ENCODE measurements at places on chromosomes 1 and 21.

- DNase-seq: no peak
Measured at GRCh38 chr21:34730756-34731445, 62.1 kb downstream of the CLIC6 start.

DNA sequence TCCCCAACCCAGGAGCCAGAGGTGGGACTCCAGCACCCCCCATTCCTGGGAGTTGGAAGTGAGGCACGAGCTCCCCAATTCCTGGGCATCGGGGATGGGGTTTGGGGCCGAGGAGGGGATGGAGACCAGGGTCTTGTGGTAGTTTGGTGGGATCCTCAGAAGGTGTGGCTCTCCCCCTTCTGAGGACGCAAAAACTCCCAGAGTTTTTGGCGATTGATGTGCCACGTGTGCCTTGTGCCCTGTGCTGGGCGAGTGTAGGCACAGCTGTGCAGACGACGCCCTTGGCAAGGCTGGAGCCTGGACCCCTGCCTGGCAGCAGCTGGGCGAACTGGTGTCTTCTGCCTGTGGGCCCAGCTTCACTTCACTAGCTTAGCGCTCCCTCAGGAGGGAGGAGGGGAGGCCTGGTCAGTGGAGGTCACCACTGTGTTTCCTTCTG lies 2.6 kb downstream of the GUK1 start:
- no peak for DNase-seq

- DNase-seq: peak; percentile 60
Measured at GRCh38 chr1:156664046-156664766, 13.0 kb downstream of the NES start.

- no peak for DNase-seq
Measured at GRCh38 chr1:41559331-41559730, 74.8 kb upstream of the EDN2 start.

DNA sequence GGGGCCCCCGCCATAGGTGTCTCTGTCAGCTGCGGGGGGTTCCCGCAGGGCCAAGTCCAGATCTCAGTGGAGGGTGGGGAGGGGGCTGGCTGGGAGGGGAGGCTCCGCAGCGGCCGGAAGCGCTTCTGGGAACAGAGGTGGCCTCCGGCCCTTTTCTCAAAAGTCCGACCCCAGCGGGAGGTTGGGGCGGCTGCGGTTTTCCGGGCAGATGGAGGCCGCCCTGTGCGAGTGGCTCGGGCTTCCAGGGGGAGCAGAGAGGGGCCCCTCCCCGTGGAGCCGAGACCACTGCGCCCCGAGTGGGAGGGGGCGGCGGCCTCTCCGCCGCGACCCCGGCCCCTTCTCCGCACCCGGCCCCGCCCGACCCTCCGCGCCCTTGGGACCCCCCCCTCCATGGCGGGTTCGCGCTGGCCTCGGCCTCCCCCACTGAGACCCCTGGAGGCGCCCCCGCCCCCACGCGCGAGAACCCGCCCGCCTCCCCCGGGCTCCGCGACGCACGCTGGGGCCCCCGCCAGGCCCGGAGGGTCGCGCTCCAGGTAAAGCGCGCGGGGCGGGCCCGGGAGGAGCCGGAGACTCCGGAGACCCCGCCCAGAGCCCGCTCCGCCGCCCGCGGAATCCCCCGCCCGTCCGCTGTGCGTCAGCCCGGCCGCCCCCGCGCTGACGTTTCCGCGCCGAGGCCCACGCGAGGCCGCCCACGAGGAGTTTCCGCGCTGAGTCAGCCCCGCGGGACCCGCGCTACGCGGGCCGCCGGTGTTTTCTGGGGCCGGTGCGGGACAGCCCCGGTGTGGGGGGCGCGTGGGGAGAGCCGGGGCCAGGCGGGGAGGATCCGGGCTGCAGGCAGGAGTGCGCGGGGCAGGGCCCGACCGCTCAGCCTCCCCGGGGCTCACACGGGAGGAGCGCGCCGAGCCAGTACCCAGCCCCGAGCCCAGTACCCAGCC lies 5.2 kb downstream of the TNFRSF18 start:
- DNase-seq: peak; percentile 40

- DNase-seq: no peak
Measured at GRCh38 chr1:222627232-222627631, 9.3 kb downstream of the MIA3 start.

- DNase-seq: peak; percentile 44
Measured at GRCh38 chr1:220810179-220810653, 23.5 kb downstream of the MTARC1 start.

GRCh38 chr1:1591452-1591851 lies 8.5 kb downstream of the FNDC10 start:
- no peak for DNase-seq

DNA sequence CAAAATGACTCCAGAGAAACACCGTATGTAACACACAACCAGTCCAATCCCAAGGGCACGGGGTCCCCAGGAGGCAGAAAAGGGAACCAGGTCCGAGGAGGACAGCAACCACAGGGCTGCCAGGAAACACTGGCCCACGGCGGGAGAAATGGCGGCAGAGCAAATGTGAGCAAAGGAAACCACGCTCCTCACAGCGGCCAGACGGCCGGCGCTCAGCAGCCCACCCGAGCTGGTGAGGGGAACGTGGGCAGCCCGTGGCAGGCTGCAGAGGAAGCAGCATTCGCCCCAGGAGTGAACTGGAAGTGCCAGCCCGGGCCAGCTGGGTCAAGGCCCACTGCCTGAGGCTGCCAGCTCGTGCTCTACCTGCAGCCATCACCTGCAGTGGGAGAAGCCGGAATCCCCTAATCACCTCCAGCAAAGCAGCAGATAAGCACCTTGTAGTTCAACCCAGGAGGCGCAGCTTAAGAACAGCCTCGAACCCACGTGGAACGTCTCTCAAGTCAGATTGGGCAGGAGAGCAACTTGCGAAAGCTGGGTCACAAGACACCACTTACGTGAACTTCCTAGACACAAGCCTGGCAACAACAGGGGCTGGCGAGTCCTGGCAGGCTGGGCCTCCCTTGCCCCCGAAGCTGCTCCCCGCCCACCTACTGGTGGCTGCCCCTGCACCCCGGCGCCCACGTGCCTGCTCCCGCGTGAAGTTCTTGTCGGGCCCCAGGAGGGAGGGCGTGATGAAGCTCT lies 6.7 kb downstream of the SLC19A1 start:
- DNase-seq: no peak

DNA sequence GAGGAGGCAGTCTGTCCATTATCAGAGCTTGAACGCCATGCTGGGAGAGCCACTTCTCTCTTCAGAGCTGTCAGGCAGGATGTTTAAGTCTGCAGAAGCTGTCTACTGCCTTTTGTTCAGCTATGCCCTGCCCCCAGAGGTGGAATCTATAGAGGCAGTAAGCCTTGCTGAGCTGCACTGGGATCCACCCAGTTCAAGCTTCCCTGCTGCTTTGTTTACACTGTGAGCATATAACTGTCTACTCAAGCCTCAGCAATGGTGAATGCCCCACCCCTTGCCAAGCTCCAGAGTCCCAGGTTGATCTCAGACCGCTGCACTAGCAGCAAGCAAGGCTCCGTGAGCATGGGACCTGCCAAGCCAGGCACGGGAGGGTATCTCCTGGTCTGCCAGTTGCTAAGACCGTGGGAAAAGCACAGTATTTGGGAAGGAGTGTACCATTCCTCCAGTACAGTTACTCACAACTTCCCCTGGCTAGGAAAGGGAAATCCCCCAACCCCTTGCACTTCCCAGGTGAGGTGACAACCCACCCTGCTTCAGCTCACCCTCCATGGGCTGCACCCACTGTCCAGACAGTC lies 32.5 kb downstream of the RGS13 start:
- no peak for DNase-seq

GRCh38 chr1:33925586-33925985 lies 61.7 kb downstream of the HMGB4 start:
- no peak for DNase-seq

GRCh38 chr1:42424201-42424600 lies 31.6 kb downstream of the ZMYND12 start:
- no peak for DNase-seq

- DNase-seq: no peak
Measured at GRCh38 chr1:231185391-231185790, 23.5 kb downstream of the TRIM67 start.

DNA sequence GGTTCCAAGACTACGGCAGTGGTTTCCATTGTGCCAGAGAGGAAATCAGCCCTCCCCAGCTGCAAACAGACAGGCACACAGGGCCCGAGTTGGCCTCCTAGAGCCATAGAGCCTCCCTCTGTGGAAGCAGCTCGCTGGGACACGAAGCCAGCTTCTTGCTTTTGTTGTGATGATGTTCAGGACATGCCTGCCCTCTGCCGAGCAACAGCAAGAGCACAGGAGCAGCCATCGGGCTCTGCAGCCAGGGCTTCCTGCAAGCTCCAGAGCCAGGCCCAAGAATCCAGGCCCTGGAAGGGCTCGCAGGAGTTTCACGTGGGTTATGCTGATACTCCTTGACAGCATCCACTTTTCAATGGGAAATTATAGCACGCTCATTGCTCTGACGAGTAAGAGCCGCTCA lies 18.5 kb downstream of the NPHP4 start:
- DNase-seq: no peak

GRCh38 chr1:18440385-18441226 lies 40.1 kb upstream of the KLHDC7A start:
- no peak for DNase-seq

DNA sequence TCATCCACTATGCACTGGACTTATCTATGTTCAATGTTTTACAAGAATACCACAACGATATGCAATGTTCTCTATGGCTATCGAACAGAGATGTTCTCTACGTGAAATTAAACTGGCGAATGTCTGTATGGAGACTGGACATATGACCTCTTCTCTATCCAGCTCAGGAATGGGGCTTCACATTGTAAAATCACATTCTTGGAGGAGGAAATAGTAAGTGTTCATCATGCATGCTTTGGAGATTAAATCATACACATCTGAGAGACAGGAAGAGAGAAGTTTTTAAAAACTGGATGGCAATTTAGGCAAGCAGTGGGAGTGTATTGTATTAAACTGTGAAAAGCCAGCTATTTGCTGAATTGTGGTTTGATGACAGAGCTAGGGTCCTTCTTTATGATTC lies 47.9 kb upstream of the RGL1 start:
- no peak for DNase-seq

- DNase-seq: no peak
Measured at GRCh38 chr1:8219530-8219929, 98.4 kb upstream of the SLC45A1 start.

DNA sequence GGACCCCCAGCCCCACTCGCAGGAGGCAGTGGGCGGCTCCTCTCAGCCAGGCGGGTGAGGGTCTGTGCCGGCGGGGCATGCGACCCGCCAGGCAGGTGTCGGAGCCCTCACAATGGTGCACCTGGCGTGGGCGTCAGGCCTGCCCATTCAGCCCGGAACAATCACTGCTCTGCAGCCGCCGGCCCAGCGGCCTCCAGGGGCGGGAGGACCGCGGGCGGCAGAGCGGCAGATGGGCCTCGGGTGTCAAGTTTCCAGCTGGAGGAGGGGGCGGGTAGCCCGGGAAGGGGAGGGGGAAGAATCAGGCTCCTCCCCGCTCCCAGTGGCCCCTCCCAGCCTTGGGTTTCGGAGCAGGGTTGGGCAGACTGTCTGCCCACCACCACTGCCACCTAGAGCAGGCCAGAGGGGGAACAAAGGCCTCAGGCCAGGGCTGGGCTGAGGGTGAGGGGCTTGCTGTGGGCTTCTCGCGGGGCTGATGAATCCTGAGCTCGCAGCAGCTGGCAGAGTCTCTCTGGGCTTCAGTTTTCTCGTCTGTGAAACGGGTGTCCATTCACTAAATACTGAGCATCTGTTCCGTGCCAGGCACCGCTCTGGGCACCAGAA lies 39.5 kb upstream of the CASZ1 start:
- DNase-seq: peak; percentile 89

- peak; percentile 32 for DNase-seq
Measured at GRCh38 chr1:157403203-157403602, 149.1 kb downstream of the FCRL5 start.

DNA sequence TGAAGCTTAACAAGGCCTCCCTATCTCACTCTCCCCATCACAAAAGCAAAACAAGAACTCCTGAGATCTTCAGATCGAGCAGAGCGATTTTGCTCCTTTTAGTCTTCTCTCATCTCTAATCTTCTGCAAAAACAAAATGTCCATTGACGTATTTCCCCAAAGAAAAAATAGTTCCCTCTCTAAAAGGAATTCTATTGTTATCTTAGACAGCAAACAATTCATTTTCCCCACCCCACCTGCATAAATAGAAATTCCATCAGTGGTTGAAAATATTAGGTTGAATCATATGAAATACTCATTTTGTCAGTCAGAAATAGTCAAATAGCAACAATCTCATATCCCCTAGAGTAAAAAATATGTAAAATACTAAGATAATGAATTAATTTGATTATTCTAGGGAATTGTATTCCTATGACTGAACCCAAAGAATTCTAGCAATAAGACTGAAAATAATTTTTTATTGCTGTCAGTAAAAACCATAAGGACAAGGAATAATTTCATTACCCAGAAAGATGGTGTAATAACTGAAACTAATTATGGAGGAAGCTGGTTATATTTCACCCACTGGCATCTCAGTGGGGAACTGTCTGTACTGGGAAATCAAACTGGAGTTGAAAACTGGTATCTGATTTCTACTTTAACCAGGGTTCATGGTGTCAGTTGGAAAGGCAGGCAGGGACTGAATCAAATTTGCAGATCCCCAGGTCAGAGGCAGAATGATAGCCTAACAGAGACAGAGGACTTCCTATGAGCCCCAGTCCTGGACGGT lies 51.3 kb downstream of the RHOU start:
- no peak for DNase-seq

DNA sequence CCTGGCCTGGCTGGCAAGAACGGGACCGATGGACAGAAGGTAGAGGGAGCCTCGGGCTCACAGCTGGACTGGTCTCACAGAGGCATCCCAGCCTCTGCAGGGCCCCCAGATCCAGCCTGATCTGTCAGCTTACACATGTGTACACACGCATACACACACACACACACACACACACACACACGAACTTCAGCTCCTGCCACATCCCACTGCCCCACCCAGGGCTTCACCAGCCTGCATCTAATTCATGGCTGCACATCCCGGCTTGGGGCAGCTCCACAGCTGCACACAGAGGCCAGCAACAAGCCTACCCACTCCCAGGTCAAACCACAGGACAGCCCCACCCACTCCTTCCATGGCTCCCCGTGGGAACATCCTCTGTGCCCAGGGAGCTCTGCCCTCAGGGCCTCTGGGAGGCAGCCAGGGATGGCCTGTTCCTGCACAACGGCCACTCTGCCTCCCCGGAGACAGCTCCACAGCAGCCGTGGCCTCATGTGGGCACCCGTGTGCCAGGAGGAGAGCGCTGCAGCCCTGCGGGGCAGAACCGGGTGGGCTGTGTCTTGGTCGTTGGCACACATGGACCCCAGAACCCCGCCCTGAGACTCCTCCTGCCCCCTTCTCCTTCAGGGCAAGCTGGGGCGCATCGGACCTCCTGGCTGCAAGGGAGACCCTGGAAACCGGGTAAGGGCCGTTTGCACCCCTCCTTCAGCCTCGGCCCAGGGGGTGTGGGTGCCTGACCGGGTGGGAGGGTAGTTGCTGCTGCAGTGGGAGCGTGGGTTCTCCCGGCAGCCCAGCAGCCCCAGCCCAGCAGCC lies 19.1 kb downstream of the COL6A2 start:
- DNase-seq: no peak

Data from NCI-H1417 (cell line).